Activated T-helper 9 cell treated with anti-CD3 and anti-CD28 coated beads, Interleukin-2, amount 50 U/mL, for 16 hours (primary cell): ENCODE measurements at places on chromosomes 16 and 17.

DNA sequence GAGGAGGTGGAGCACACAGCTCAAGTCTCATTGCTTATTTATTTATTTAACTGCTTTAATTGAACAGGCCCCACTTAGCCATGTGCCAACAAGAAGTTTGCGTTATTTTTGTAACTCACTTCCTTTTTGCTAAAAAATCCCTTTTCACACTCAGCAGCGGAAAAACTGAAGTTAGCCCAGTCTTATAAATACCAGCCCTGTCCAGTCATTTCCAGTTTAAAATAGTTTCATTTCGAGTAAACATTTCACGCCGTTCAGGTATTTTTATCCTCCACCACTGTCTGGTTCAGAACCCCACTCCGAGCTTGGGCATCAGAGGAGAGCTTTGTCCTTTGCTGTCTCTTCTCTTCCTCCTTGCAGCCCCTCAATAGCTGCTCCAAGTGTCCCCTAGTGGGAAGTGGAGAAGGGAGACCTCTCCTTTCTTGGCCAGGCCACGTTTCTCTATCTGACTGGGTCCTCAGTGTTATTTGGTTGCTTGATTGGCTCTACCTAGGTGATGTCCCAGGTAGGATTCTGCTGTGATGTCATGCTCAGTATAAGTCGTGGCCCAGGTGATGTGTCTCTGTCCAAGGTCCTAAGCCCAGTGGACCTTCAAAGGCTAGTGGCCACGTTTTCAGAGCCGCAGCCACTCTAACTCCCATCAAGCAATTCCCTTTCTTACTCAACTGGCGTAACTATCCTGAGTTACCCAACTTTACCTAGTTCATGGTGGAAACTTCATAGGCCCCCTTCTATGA lies 53.0 kb upstream of the GAS7 start:
- DNase-seq: no peak

GRCh38 chr17:68801335-68802247 lies 153.6 kb downstream of the ABCA8 start:
- DNase-seq: no peak

GRCh38 chr16:13560151-13560550 lies 359.8 kb upstream of the ERCC4 start:
- DNase-seq: no peak

DNA sequence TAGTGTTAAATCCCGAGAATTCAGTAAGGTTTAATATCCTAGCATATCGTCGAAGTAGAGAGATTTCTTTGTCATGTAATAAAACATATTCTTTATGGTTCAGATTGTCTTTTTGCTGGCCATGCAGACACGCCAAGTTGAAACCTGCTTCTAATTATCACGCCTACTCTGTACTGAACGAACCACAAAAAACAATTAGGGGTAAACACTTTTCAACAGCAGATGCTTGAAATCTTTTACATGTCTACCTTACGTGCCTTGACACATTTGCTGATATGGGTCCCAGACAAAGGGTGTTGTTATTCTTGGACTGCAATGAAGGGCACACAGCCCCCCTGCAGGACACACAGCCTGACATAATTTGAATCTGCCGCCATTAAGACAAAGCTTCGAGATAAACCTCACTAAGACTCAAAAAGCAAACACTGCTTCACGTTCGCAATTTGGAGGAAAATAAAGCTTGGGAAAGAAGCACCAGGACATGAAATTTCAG lies 13.3 kb downstream of the WIPI1 start:
- DNase-seq: no peak

DNA sequence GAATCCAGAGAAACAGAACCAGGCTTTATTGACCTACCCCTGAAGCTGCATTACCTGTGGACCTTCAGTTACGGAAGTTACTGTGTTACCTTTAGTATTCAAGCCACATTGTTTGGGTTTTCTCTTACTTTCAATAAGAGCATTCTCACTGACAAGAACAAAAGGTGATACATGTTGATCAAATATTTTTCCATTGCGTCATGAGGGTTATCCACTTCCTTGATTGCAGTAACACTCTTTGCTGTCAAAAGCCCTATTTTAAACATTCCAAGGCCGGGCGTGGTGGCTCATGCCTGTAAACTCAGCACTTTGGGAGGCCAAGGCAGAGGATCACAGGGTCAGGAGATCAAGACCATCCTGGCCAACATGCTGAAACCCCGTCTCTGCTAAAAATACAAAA lies 28.6 kb upstream of the PAFAH1B1 start:
- no peak for DNase-seq

DNA sequence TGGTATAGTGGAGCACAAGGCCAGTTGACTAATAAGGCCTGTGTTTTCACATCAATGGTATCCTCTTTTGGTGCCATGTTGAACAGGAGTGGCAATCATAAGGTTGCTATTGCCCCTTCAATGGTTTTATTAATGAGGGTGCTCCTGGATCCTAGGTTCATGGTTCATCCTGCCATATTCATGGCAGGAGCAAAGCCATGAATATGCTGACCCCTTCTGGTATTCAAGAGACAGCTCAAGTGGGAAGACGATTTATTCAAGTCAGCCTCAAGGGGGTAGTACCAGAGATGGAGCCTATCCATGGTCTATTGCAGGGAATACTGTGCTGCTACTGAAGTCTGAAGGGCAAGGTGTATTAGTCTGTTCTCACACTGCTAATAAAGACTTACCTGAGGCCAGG lies 2.6 kb downstream of the ABCA9 start:
- no peak for DNase-seq

DNA sequence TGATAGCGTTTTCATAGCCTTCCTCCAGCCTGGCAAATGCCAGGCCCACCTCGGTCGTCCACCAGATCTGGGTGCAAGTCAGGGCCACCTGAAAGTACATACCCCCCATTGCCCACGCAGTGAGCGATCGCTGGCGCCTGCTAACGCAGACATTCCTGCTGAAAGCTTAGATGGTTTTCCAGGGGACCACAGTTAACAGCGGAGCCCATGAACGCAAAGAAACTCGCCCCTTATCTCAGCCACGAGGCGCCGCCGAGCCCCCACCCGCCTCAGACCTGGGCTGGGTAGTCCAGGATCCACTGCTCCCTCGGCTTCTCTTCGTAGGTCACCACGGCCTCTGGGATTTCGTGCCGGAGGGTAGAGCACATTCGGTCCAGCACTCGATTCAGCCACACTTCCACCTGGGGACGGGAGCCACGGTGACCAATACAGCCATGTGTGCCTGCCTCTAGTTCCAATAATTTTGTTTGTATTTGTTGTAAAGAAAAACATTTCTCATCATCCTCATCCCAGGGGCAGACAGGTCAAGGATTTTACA lies 74.5 kb downstream of the DNAH17 start:
- DNase-seq: no peak

DNA sequence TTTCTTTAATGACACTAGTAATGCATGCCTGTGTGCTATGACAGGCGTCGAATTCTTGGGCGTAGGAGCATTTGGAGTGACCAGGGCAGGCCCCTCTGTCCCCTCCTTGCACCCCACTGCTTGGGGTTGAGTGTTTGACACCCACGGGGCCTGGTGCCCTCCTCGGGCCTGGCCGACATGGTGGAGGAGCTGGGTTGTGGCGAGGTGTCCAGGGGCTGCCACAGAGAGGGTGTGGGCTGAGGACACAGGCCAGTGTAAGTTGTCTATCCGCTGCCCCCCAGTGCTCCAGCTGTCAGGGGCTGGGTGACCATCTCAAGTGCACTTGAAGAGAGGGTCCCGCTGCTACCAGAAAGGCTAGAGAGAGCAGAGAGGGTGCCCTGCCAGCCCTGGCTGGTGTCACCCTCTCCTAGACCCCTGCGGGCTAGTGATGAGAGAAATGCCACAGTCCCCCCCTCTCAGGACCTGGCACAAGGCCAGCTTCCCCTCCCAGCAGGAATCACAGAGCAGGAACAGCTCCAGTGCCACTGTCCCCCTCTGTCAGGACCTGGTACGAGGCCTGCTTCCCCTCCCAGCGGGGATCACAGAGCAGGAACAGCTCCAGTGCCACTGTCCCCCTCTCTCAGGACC lies 30.5 kb downstream of the MGRN1 start:
- no peak for DNase-seq

DNA sequence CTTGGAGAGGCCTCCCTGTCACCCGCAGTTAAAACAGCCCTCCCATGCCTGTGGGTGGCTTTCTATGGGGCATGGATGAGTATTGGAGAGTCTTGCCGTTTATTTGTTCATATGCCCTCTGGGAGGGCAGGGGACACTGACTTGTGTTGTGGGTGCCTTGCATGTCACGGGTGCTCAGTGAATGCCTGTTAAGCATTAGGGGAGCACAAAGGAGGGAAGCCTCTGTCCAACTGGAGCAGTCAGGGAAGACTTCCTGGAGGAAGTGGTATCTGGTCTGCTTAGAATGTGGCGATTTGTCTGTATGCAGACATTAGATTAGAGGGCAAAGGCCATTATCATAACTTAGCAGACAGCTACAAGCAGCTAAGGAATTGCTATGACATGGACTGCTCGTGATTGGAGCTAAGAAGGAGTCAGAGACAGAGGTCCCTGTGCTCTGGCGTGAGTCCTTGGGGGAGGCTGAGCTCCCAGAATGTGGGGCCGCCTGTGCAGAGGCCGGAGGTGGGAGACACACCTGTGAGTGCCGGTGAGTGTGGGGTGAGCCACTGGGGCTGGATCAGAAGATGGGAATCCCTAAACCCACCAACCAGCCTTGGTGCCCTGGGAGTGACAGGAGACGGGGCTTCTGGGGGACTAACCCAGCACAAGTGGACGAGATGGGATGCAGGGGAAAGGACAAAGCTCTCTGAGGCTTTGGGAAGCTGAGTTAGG lies 286.1 kb downstream of the SEC14L1 start:
- no peak for DNase-seq

DNA sequence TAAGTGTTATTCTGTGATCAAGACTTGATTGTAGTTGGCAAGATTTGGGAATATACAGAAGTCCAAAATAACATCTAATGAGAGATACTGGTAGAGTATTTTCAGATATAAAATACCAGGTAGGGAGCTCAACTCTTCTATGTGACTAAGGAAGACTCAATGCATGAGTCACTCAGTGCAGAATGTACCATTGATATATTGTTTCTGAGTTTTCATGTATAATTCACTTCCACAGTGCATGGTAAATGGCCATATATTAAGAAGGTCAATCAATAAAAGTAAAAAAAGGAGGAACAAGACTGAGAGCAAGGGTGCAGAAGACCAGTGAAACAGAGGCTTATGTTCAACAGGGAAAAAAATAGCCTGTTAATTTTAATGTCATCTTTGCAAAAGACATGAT lies 1387.9 kb downstream of the CDH8 start:
- DNase-seq: no peak

DNA sequence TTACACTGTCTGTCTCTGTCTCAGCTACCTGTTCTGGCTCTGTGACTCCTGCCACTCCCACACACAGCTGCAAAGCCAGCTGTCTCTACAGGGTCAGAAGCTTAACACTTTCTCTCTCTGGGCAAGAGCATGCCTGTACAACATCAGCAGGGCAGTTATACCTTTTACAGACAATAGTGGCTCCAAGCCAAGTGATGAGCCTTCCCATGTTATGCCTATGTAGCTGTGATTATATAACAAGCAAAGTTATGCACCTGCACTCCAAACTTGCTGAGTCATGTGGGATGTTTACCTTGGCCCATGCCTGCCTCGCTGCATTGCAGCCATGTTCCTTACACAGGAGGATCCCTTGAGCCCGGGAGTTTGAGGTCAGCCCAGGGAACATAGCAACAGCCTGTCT lies 31.8 kb upstream of the APPBP2 start:
- DNase-seq: no peak

DNA sequence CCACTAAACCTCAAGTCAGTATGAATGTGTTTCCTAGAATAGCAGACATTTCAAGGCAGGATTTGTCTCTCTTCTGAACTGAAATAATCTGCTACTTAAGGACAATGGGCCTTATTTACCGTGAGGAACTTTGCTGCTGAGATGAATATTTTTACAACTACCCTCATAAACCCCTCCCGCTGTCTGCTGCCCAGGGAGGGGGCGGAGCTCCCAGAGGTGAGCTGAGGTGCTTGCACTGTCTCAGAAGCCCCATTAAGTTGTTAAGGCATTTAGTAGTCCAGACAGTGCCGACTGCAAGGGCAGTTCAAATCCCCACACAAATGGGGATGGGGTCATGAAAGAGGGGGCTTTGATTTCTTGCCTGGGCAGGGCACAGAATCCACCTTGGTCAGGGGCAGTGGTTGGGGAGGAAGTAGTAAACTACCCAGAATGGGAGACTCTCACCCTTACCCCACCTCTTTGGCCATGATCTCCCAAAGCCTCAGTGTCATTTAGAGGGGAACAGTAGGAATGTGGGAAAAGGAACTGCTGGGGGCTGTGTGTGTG lies 19.2 kb downstream of the HNF1B start:
- no peak for DNase-seq

GRCh38 chr16:74657870-74658642 lies 8.6 kb downstream of the RFWD3 start:
- DNase-seq: no peak

- DNase-seq: no peak
Measured at GRCh38 chr16:78224342-78224741, 124.9 kb downstream of the WWOX start.

- no peak for DNase-seq
Measured at GRCh38 chr17:36212966-36213365, 2.1 kb downstream of the CCL4L2 start.

DNA sequence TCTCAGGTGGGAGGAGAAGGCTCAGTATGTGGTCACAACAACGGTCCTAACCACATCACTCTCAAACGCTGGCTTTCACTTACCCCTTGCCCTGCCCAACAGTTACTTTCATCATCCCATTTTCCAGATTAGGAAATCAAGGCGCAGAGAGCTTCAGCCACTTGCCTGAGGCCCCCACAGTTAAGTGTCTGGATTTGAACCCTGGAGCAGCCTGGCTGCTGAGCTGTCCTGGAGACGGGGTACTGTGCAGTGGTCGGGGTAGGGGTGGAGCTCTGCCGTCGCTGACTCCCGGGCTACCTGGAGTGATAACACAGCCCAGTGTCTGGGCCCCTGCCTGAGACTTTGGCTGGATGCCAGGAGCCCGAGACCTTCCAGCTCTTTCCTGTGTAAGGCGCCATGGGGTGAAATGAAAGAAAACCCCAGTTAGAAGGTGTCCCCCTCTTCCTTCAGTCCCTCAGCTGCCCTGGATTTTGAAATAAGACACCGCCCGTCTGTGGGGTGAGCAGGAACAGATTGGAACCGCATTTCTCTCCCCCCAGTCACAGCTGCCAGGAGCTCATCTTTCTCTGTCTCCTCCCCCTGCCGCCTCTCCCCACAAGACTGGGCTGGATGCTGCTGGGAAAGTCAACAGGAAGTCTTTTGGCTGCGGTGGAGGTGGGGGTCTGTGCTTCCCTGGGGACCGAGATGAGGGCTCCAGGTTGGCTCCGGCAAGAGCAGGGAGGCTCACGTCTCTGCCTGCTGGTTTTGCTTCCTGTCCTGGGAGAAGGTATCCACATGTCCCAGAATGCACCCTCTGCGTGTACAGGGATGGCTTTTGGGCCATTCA lies 280.2 kb downstream of the SEC14L1 start:
- no peak for DNase-seq

DNA sequence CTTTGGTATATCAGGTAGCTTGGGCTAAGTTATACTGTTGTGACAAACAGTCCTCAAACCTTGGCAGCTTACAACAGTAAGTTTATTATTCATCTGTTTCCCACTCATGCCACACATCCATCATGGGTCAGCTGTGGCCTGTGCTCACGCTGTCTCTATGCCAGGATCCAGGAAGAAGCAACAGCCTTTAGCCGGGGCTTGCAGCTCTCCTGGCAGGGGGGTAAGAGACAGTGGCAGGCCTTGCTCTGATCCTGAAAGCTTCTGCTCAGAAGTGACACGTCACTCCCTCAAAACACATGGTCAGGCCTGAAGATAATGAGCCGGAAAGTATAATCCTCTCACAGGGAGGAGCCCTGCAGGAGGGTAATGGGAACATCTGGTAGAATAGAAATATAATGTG lies 377.6 kb downstream of the CPPED1 start:
- DNase-seq: no peak

- peak; percentile 7 for DNase-seq
Measured at GRCh38 chr17:37358098-37358829, 17.5 kb upstream of the C17orf78 start.

GRCh38 chr16:46996952-46997458 lies 23.5 kb upstream of the DNAJA2 start:
- no peak for DNase-seq
